Right atrium auricular region (tissue), 2 donors: ENCODE measurements at places on chromosomes 11 and 22. TPM values are rescaled to one million over a fixed set of nuclear protein-coding genes. Genes with fewer than 3 reads are reported as not detected.
A peak's percentile ranks its signal among the peaks of the same experiment; 100 is the strongest.

DNA sequence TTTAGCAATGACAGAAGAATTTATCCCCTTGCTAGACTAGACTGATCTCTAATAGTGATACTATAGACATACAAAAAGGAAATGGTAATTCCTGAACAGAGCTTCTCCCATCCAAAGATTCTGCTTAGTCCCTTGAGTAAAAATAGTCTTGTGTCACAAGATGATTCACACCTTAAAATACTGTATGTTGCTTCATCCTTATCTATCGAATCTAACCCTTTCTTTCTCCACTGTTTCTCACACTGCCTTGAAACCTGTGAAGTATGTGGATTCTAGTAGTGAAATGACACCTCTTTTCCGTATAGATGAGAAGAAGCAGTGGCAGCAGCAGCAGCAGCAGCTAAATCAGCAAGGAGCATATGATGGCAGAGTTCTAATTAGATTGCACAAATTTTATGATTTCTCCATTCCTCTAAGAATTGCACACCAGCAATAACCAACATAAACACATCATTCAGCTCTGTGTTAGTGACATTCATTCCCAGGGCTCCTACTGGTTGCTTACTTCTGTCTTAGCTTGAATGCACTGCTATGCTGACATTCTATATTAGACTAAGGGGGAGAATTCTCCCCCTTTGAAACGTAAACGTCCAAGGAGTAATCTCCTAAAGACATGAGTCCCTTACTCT, 14.6 kb downstream of the KCNA4 start:
- no peak for DNase-seq

The CYTH4 gene
- total RNA-seq: 1.5 TPM

- no peak for DNase-seq
These were observed 404.3 kb downstream of the JRKL start for GRCh38 chr11:96794152-96794551.

The NAGA gene
- total RNA-seq: 19.1 TPM

GRCh38 chr11:38208951-38209350, 1610.9 kb upstream of the RAG2 start:
- no peak for DNase-seq

GRCh38 chr11:134452026-134452837, 40.2 kb upstream of the B3GAT1 start:
- DNase-seq: no peak

- no peak for DNase-seq
These were observed 85.5 kb downstream of the AMBRA1 start for GRCh38 chr11:46508360-46508759.

GRCh38 chr11:61378713-61379313, 13.6 kb upstream of the TMEM216 start:
- peak; percentile 71 for DNase-seq

GRCh38 chr11:95505927-95506426, 275.0 kb upstream of the SESN3 start:
- no peak for DNase-seq

DNA sequence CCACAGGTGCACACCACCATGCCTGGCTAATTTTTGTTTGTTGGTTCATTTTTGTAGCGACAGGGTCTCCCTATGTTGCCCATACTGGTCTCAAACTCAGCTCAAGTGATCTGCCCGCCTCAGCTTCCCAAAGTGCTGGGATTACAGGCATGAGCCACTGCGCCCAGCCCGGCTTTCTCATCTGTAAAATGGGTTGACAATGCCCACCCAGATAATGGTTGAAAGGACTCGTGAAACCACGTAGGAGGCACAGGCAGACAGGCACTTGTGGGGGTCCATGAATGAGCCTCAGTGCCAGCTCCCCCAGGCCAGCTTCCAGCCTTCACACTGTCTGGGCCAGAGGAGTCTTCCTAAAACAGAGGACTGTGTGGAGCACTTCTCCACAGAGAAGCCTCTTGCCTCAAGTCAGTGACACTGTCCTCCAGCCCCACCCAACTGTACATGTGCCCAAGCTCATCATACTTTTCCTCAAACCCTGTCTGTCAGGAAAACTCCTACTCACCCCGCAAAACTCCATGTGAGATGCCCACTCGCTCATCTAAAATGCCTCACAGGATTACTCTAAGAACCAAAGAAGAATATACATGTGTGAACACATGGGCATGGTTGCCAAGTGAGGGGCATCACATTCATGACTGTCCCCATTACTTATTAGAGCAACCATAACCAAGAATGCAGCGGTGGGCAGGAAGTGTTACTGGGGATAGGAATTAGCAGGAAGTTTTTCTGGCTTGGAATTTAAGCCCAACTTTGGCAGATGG, 32.1 kb upstream of the WNT7B start:
- no peak for DNase-seq

The DEFB131B gene
- total RNA-seq: not detected

The ATF4 gene
- 256 TPM for total RNA-seq

The SYT12 gene
- total RNA-seq: 0.59 TPM

DNA sequence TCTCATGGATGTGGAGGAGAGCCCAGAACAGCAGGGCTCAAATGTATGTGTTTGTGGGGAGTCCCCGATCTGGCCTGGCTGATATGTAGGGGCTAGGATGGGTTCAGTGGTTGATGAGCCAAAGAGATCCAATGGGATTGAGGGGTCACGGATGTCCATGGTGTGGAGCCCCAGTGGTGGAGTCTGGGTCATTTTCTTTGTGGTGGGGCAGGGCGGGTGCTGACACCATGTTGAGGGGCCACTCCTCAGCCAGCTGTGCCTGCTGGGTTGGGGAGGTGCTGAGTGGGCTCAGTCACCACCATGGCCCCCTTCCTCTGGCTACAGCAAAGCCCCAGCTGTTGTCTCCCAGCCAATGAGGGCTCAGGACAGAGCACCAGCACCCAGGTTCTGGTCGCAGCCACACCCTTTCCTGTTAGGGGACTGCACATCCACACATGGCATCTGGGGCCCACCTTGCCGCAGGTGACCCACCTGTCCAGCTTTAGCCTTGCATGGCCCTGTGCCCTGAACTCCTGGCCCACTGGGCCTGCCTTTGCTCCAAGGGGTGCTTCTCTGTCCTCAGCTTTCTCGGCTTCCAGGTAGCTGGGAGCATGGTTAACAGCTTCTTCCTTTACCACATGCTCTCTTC, 3.2 kb upstream of the GNAZ start:
- DNase-seq: no peak

The GDPD4 gene
- total RNA-seq: not detected

The CCDC87 gene
- total RNA-seq: 0.86 TPM

The TRIM49B gene
- total RNA-seq: not detected

DNA sequence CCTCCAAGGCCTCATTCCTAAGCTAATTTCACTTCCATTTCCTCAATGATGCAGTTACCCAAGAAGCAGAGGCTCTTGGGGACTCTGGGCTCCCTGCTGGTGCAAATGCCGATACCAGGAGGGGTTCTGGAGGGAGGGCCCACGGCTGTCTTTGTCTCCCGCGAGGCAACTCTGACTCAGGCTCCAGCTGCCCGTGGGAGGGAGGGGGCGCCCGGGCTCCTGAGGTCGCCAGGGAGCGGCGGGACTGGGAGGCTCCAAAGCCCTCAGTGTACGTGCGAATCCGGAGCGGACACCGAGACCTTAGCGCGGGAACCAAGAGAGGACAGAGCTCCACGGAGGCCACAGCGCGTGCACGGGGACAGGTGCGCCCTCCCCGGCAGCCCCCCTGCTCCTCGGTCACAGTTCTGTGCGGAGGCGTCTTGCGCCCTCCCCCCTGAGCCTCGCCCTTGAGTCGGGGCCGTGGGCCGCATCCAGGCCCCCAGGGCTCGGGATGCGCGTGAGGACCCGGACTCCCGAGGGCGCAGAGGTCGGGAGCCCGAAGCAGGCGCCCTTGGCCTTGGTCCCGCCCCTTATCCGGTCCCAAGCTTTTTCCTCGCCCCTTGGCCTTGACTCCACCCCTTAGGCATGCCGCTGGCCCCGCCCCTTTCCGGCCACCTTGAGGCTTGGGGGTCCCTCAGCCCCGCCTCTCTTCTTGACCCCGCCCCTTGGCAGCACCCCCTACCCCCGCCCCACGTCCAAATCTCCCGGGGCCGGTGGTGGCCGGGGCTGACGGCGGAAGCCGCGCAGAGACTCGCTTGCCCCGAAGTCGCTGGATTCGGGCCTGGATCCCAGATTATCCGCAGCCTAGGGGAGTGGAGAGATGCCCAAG, 4.7 kb upstream of the SHISA8 start:
- DNase-seq: no peak

The OR5A1 gene
- not detected for total RNA-seq

DNA sequence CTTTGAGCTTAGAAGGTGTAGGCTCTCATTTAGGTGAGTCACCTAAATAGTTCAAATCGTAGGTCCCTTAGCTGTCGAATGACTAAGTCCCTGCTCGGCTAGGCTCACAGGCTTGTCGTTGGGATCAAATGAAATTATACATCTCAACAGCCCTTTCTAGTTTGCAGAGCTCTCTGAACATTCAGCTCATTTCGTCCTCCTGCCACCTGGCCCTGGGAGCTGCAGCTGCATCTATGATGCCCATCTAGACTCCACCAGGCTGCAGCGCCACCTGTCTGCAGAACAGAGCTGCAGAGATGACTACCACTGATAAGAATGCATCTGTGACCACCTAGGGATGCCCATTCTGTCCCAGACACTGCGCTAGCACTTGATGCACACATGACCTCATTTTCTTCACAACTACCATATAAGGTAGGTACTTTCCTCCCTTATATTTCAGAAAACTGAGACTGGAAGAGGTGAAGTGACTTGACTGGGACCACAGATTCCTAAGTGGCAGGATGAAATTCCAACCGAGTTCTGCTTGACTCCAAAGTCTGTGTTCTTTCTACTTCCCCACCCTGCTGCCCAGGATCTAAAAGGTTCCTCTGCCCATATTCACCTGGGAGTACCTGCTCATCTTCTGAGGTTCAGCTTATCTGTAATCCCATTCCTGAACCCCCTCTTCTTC, 141.1 kb upstream of the NARS2 start:
- no peak for DNase-seq

The ANO1 gene
- 29.4 TPM for total RNA-seq

DNA sequence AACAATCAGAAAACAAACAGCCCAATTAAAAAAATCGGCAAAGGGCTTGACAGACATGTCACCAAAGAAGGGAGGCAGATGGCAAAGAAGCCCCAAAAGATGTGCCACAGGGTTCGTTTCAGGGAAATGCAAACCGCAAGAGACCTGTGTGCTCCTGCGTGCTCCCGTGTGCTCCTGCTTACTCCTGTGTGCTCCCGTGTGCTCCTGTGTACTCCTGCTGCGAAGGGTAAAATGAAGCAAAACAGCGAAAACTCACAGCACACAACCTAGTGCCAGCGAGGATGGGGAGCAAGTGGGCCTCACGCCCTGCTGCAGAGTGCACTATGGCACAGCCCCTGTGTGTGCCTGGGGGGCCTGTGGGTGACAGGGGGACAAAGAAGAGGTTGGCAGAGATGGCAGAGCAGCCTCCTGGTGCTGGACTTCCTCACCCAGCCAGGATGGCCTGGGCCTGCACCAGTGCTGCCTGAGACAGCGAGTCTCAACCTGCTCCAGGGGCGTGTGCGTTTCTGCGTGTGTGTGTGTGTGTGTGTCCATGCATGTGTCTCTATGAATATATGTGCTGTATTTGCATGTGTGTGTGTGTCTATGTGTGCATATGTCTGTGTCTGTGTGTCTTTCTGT, 14.0 kb downstream of the ASCL2 start:
- no peak for DNase-seq

DNA sequence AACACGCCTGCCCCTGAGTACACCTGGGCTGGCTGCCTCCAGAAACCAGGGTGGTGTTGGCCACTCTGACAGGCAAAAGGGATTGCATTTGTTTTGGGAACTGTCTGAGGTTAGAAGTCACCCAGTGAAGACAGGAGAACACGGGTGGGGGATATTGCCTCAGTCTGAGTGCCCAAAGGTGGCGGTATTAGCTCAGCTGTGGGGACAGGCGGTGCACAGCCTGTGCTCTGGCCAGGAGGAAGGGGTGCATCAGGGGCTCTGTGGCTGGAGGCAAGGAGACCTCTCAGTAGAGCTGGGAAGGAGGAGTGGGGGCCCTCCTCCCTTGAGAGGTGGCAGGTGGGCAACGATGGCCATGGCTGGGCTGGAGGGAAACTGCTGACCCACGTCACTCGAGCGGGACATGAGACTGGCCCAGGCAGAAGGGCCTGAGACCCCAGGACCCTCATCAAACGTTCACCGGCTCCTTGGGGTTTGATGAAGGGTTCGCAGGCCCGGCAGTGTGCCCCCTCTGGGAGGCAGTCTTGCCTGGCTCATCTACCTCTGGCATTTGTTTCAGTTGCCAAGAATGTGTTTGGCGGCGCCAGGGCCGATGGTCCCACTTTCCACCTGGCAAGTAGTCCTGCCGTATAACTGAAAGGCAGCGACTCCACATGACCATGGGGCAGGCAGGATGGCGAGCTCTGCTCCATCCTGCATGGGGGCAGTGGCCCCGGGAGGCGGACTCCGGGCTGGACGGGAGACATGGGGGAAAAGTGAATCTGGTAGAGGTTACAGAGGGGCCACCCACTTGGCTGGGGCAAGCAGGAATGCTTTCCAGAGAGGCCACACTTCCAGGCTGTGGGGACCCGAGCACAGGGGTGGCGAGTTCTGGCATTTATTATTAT, 52.8 kb upstream of the SMIM38 start:
- no peak for DNase-seq

GRCh38 chr11:59812220-59812619, 1.6 kb upstream of the MRPL16 start:
- DNase-seq: no peak

DNA sequence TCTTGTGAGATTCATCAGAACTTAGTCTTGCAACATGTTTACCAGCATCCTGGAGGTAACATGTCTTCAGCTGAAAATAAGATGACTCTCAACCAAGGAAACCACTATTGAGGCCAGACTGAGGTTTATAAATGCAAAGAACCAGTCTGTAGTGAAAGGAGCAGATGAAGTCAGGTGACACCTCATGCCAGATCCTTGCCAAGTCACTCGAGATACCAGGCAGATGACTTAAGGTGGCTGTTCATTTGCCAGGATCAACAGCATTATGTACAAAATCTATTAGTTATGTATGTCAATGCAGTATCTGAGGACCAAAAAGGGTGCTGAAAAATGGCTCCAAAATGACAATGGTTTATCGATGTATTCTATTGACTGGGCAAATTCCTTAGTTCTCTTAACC, 100.0 kb upstream of the SOX6 start:
- DNase-seq: no peak

DNA sequence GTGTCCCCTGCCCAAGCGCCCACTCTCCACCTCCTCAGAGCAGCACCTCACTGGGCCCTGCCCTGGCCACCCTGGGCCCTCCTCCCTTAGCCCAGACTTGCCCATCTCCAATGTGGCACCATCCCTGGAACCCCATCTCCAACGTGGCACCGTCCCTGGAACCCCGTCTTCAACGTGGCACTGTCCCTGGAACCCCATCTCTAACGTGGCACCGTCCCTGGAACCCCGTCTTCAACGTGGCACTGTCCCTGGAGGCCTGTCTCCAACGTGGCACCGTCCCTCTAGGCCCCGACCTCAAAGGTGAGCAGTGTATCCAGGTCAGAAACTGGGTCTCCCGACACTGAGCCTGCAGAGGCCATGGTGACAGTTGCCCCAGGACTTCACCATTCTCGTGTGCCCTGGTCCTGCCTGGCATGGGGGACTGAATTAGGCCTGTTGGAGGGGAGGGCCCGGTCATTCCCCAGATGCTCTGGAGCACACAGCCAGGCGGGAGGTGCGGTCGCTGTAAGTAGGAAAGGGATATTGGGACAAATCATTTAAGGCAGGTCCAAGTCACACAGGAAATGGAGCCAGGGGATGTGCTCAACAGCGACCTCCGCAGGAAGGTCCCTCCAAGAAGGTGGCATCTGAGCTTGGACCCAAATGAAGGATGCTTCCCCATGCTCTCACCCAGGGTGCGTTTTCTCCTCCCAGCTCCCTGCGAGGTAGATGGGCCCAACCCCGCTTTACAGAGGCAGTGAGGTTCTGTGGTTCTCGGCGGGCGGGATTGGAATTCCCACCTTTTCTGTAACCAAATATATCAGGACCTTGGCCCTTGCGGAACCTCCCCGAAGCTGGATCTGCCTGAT, 2.4 kb upstream of the CTSD start:
- no peak for DNase-seq

The GSTT2B gene
- total RNA-seq: 9.1 TPM

The MYO7A gene
- total RNA-seq: 5.0 TPM
